ENCODE measurements at places on chromosomes 1 and 21.
A peak's percentile ranks its signal among the peaks of the same experiment; 100 is the strongest.

DNA sequence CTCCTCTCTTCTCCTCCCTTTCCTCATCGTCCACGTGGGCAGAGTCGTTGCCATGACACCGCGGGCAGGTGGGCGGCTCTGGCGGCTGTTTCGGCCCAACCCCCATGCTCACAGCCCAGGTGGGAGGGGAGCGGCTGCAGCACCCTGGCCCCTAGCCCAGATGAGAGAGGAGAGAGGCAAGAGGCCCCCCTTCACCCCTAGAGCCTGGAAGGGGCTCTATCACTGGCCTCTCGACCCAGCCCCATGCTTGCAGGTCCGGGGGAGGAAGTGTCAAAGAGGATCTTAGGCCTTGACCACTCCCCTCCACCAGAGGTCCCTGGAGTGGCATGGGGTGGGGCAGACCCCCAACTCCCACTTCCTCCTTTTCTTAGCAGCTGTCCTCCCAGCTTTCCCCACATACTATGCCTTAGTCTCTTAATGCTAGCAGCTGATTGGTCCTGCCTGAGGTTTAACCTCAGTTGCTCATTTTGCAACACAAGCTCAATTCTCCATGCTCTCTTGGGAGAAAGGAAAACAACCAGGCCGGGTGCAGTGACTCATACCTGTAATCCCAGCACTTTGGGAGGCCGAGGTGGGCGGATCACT is 10.4 kb downstream of the DLGAP3 start:
- DNase-seq: peak; percentile 16

DNA sequence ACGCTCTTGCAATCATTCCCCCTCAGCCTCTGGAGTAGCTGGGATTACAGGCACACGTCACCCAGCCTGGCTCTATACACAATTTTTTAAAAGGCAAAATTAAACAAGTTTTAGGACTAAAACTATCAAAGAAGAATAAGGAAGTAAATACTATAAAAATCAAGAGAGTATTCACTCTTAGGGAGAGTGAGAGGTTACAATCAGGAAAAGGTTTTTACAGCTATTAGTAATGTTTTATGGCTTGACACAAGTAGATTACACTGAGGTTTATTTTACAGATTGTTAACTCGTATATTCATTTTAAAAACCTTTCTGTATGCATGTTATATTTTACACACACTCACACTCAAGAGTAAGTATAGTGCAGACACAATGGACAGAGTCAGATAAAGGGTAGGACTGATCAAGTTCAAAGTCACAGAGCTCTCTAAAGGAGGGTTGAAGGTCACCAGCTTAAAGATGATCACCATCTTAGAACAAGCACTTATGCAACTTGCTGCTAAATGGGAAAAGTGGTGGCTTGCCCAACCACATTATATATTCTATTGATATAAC is 77.9 kb upstream of the MAN1A2 start:
- no peak for DNase-seq

GRCh38 chr1:24058671-24059455 is 53.1 kb downstream of the MYOM3 start:
- DNase-seq: no peak

DNA sequence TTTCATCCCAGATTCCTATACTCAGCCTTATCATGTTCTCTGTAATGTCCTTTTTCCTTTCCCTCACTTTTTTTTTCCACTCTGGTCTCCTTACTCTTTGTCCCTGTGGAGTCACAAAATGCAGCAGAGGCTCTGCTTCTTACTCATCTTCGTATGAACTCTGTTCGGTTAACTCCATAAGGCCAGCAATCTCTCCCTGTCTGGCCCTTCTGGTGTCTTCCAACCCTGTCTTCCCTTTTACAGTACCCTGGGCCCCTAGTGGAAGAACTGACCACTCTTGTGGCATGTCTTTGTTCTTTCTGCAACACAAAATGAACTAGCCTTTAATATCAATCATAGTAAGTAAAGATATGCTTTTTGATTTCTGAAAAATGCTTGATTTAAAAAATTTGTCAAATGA is 7.1 kb downstream of the CD101 start:
- DNase-seq: no peak

GRCh38 chr1:95575291-95575690 is 341.3 kb downstream of the RWDD3 start:
- no peak for DNase-seq

DNA sequence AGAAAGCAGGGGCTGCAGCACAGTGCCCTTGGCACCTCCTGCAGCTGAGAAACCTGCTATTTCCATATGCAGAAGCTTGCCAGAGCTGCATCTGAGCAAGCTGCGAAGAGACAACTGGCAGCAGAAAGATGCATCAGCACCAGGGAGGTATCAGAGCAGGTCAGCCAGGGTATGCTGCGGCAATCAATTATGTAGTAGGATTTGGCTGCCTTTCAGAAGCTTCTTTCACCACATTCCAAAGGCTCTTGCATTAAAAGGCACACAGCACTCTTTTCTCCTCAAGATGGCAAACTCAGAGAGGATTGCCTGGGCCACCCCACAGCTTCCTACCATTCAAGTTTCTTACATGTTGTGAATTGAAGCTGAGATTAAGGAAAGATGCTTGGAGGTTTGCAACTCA is 47.6 kb upstream of the RAP1A start:
- DNase-seq: no peak

DNA sequence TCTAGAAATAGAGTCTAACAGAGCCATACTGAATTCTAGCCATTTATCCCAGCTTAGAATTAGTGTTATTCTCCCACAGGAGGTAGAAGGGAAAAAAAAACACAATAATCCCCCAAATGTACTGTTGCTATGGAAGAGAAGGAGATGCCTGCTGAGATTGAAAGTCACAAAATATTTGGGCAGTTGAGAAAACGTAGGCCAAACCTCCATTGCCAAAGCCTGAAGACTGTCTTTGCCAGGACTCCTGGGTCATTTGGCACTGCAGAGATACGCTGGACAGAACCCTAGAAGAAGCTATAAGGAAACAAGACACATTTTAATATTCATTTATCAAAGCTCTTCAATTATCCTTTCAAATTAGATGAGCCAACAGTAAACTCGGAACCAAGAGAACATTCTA is 22.3 kb downstream of the BARHL2 start:
- no peak for DNase-seq

DNA sequence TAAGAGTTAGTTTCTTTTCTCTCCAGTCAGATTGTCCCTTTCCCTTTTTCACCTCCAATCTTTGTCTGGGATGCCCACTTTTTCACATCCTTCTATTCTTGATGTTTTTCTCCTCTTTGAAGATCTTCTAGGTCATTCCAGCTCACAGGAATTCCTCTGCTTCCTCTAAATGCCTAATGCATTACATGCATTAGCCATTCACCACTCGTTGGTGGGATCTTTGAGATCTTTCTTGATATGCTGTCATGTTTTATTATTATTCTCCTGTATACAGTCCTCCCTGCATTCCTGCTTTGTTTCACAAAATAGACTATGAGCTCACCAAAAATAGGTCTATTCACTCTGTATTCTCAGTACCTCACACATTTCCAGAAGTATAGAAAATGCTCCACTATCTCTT is 129.0 kb downstream of the LYPLAL1 start:
- no peak for DNase-seq

DNA sequence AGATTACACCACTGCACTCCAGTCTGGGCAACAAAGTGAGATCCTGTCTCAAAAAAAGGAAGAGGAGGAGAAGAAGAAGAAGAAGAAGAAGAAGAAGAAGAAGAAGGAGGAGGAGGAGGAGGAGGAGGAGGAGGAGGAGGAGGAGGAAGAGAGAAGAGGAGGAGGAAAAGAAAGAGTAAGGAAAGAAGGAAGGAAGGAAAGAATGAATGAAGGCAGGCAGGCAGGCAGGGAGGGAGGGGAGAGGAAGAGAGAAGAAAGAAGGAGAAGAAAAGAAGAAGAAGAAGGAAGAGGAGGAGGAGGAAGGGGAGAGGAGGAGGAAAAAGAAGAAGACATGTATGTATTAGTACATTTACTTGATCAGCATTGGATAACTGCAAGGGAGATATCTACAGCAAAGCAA is 26.7 kb downstream of the MIS18A start:
- DNase-seq: no peak

GRCh38 chr1:145959957-145960467 is 2.2 kb upstream of the LIX1L start:
- no peak for DNase-seq

- DNase-seq: no peak
Measured at GRCh38 chr1:78855258-78855657, 151.3 kb downstream of the ADGRL4 start.

GRCh38 chr1:205661429-205662134 is 18.7 kb downstream of the SLC45A3 start:
- no peak for DNase-seq

GRCh38 chr1:205344066-205344928 is 12.4 kb downstream of the KLHDC8A start:
- DNase-seq: peak; percentile 53

DNA sequence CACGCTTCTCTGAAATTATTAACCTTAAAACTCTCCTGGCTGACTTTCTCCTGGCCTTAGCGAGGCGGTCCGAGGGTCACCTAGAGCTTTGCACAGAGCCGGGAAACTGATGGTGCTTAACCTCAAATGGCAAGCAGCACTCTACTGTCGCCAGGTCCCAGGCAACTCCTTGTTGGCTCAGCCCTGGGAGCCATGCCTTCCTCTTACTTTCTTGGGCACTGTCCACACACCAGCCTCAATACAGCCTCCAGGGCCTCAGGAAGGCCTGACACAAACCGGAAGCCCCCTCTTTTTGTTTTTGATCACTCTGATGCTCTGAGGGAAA is 3.8 kb downstream of the TRABD2B start:
- DNase-seq: no peak

GRCh38 chr21:21200103-21200938 is 202.1 kb downstream of the NCAM2 start:
- DNase-seq: peak; percentile 11

DNA sequence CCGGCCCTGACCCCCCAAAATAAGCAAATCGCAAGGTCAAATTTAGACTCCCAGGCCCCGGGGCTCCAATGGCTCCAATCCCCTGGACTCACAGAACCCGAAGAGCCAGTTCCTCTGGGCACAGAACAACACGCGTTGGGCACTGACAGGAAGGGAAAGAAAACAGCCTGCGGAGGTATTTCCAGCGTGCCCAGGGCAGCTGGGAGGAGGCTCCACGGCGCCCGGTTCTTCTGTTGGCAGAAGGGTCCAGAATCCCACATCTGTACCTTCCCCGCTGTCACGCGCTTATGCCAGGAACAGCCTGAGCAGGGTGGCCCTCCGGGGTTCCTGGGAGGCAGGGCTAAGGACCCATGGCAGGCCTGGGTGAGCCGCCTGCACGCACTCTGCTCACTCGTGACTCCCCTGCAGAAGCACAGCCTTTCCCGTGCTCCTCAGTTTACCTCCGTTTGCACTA is 85.5 kb downstream of the RIPK4 start:
- no peak for DNase-seq

DNA sequence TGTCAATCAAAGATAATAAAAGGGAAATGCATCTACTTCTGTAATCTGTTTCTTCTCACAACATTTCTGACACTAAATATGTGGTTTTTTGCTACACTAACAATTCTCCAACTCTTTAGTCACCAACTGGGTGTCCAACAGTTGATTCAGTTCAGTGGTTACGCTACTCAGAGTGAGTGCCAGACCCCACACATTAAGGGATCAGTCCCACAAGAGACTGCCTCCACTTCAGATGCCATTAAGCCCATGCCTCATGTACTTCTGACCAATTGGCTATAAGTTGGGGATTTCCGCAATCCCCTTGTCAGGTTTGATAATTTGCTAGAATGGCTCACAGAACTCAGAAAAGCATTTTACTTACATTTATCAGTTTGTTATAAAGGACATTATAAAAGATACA is 28.4 kb downstream of the RNF2 start:
- DNase-seq: no peak

GRCh38 chr1:194372266-194372665 is 1185.9 kb upstream of the B3GALT2 start:
- no peak for DNase-seq

DNA sequence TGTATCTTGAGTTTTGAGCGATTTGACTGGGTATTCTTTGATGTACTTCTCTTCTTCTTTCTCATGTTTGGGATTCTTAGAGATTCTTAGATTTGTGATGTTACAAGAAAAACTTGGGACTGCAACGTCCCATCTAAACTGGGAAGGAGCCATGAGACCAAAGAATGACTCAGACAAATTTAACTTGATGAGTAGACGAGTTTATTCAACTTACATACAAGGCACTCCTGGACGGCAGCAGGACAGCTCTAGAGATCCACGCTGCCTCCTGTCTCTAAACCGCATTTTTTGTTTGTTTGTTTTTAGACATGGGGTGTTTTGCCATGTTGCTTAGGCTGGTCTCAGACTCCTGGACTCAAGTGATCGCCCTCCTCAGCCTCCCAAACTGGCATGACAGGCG is 137.1 kb downstream of the PIK3R3 start:
- DNase-seq: no peak

GRCh38 chr1:157523774-157524493 is 28.4 kb downstream of the FCRL5 start:
- DNase-seq: no peak

DNA sequence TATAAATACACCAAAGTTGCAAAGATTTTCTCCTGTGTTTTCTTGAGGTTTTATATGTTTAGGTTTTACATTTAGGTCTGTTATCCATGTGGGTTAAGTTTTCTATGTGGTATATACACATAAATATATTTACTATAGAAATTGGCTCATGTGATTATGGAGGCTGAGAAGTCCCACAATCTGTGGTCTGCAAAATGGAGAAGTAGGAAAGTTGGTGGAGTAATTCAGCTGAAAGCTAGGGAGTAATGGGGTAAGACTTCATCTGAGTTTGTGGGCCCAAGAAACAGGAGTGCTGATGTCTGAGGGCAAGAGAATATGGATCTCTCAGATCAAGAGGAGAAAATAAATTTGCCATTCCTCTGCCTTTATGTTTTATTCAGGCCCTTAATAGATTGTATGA is 146.0 kb downstream of the GPATCH2 start:
- DNase-seq: no peak

- no peak for DNase-seq
Measured at GRCh38 chr1:170309389-170310013, 163.7 kb downstream of the NTMT2 start.

GRCh38 chr1:86621286-86621685 is 74.4 kb downstream of the CLCA4 start:
- no peak for DNase-seq

DNA sequence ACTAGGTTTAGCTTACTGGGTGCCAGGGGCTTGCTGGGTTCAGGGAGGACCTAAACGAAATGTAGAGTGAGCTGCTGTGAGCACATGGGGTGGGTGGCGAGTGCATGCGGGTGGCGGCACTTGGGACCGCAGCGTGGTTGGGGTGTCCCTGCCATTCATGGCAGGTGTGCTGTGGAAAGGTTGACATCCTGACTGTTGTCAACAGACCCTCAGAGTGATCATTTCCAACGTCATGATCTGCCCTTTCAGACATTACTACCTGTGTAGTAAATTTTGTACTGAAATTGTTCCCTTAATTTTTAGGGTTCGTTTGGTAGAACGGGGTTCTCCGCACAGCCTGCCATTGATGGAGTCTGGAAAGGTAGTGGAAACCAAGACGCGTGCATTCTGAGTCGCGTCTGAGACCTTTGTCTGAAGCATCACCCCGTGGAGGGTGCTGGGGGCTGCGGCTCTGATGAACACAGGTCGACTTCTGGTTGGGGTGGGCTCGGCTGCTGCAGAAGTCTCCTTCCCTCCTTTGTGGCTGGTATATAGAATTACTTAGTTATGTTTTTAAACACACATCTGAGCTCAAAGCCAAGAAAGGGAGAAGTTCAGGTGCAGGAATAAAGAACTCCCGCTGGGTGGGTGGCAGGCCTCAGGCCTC is 43.3 kb downstream of the S100B start:
- peak; percentile 32 for DNase-seq
